ENCODE measurements at places on chromosomes 7 and 10.

DNA sequence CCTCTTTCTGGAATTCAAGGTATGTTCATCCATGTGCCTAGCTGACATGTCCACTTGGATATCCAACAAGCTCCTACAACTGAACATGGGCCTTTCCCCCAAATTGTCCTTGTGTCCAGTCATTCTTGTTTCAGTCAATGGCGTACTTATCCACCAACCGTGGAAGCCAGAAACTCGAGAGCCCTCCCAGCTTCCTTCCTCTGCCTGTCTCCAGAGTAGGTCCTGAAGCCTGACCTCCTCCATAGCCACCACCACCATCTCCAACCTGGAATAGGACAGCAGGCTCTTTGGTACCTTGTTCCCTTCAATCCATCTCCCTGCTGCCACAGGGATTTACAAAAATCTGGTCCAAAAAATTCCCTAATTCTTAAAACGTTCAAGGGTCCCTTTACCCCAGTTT is 305.1 kb downstream of the RPS24 start:
- DNase-seq, result no peak

- DNase-seq, result no peak
These were observed 11.6 kb downstream of the FRG2B start for GRCh38 chr10:133614830-133615580.

GRCh38 chr7:158206341-158206740 is 381.3 kb downstream of the PTPRN2 start:
- DNase-seq, result no peak

DNA sequence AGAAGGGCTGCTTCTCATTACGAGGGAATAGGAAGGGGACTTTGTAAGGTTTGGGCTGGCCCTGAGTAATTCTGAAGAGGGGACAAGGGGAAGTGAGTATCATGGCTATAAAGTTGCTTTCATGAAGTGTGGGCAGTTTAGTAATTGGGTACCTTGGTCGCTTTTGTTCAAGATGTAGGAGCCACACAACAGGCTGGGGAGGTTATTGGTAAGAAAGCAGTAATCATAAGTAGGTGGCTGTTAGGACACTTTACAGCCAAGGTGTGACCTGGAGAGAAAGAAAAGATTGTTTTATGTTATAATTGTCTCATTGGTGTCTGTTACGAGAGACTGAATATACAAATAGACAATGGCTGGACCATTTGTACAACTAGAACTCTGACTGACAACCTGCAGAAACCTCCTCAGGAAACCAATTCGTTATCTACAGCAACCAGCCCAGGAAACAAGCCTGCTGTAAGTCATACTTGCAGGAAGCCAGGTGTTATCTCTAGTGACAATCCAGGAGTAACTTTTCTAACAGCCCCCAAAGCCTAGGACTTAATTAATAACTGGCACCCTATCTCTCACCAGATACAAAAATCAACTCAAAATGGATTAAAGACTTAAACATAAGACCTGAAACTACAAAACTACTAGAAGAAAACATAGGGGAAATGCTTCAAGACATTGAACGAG is 5.0 kb upstream of the CCM2 start:
- DNase-seq, result no peak

DNA sequence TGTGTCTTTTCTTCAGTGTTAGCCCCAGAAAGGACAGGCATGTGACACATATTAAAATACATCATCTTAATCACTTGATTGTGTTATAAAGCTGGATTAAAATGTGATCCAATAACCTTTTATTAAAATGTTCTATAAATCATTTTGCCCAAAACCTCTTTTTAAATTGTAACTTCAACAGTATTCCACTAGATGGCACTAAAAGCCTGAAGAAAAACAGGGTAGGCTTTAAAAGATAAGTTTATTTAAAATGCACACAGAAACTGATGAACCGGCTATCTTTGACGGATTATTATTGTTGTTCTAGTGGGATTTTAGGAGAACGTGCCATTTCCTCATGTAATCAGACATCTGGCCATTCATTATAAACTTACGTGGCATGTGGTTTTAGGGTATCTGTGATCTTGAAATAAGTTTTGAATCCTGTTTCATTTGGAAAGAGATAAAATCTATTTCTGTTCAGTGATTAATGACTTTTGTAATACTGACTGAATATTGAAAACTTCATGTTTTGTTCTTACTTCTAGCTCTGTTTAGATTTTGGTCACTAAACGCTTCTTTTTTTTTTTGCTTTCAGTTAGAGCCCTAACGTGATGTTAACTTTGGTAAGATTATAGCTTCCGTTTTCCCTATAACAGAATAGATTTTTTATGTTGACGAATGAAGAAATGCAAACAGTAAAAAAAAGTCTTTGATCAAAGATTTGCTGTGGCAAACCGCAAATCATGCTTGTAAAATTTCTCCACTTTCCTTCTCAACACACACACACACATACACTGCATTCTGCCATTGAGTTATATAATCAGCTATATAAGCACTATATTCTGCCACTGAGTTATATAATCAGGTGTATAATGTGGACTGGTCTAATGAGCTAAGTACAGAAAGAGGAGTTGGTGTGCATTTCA is 13.6 kb downstream of the VPS50 start:
- no peak for DNase-seq

GRCh38 chr10:112585126-112585525 is 138.1 kb downstream of the VTI1A start:
- DNase-seq, result no peak

DNA sequence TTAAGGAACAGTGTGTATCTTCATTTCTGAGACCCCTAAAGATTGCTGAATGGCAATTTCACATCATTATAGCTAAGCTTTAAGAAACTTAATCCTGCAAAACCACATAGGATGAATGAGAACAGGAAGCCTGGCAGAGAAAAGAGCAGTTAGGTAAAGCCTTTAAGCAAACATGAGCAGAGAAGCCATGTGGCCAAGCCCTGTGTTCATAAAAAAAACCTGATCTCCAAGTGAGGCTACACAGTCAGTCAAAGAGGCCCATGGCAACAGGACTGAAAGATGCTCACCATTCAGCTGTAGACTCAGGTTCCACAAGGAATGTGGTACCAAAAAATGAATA is 9.3 kb downstream of the LIPA start:
- DNase-seq, result no peak

GRCh38 chr7:69893906-69894305 is 295.6 kb downstream of the AUTS2 start:
- DNase-seq, result no peak

GRCh38 chr7:74475243-74475986 is 21.7 kb downstream of the GTF2IRD1 start:
- DNase-seq, result no peak

- DNase-seq, result no peak
These were observed 181.6 kb downstream of the BMPER start for GRCh38 chr7:34086981-34087380.

- no peak for DNase-seq
These were observed 8.3 kb downstream of the C10orf62 start for GRCh38 chr10:97597778-97598177.

GRCh38 chr10:58913717-58914116 is 262.7 kb upstream of the PHYHIPL start:
- no peak for DNase-seq

DNA sequence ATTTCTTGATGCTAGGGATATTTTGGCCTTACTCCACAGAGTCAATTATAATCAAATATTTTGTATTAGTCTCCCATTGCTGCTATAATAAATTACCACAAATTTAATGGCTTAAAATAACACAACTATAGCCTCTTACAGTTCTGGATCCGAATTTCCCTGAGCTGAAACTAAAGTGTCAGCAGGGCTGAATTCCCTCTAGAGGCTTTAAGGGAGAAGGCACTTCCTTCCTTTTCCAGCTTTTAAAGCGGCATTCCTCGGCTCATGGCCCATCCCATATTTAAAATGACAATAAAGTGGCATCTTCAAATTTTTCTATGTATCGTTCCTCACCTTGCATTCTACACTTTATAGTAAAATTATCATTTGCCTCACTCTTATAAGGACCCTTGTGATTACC is 421.4 kb upstream of the ZWINT start:
- no peak for DNase-seq

DNA sequence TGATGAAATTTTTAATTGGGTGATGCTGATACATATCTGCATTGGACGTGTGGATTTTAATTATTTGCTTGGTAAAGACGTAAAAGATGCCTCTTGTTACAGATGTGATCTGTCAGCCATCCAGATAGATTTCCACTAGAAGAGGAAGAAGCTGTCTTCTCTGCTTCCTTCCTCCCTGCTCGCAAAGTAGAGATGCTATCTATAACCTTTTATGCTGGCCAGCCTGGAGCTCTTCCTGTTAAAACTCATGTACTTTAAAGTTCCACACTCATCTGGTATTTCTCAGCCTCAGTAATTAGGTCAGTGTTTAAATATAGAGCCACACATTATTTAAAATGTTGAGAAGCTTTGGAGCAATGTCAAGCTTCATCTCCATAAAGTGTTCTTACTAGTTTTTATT is 51.2 kb upstream of the TMEM229A start:
- no peak for DNase-seq

GRCh38 chr10:13206546-13207443 is 27.4 kb downstream of the UCMA start:
- no peak for DNase-seq

GRCh38 chr7:50335795-50336754 is 31.6 kb downstream of the IKZF1 start:
- DNase-seq, result peak; percentile 84

All from activated gamma-delta T cell treated with Interleukin-2 at 50 U/mL for 16 hours (primary cell).